Activated T-cell treated with anti-CD3 and anti-CD28 coated beads for 48 hours (primary cell): ENCODE measurements at places on chromosomes 12 and 14.

DNA sequence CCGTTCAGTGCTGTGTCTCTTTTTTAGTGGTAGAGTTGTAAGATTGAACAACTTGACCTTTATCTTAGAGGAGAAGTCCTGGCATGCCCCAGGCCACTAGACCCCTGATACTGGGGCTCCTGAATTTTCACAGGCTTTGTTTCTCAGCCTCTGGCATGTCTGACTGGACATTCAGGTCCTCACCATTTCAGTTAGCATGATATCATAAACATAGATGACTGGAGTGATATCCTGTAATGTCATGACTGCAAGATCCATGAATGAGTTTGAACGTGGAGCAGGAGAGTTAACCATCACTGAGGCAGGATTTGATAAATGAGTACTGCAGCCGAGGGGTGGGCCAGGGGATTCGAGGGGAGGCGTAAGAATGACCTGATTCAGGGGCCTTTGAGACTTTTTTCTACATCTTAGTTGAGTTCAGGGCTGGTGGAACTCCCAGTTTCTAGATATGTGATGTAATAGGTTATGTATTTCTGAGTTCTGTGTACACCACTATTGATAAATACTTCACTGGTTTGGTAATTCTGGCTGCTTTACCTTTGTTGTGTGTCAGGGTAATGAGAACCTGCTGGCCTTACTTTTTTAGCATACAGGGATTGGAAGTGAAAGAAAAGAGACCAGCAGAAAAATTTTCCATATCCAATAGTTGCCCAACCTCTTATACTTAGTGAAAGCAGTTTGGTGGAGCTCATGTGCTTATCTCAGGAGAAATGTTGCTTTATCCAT lies 217.0 kb downstream of the SYNE2 start:
- no peak for DNase-seq

DNA sequence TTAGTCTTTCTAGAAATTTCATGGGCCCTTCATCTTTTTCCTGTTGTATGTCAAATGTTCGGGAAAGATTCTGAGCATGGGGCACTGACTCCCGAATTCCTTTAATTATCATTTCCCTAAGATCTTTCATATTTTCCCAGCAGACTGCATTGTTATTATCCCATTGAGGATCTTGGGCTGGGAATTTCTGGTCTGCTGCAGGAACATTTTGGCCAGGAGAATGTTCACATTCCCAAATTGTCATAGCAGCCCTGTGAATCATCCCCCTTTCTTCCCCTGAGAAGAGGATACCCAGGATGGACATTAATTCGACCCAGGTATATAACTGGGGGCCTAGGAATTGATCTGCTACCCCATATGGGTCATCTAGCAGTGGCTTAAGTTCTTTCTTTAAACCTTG lies 112.5 kb downstream of the RIN3 start:
- no peak for DNase-seq

- no peak for DNase-seq
These were observed 225.0 kb upstream of the G2E3 start for GRCh38 chr14:30333934-30334333.

GRCh38 chr14:64998455-64998931 lies 11.8 kb downstream of the FNTB start:
- DNase-seq, result no peak

- no peak for DNase-seq
These were observed 308.4 kb downstream of the SEC23A start for GRCh38 chr14:38794677-38795076.

DNA sequence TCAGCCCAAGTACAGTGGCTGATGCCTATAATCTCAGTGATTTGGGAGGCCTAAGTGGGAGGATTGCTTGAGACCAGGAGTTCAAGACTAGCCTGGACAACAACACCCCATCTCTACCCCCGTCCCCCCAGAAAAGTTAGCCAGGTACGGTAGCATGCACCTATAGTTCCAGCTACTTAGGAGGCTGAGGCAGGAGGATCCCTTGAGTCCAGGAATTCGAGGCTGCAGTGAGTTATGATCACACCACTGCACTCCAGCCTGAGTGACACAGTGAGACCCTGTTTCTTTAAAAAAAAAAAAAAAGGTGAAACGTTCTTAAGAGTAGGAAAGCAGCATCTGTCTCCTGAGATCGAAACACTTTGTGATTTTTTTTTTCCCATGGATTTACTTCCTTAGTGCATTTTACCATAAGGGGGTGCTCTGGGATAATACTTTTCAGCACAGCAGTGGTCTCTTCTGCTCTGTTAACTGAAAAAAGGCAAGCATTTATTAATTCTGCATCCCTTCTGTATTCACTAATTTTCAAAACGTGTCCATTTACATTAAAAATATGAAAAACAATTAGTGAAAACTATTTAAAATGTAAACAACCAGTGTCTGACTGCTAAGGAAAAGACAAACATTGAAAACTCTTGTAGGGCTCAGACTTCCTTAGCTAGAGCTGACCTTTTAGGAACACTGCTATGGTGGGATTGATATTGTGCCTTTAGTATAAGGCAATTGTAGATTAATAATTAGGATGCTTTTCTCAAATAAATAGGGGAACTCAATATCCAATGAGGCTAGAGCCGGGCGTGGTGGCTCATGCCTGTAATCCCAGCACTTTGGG lies 31.2 kb upstream of the USP44 start:
- DNase-seq, result no peak

- no peak for DNase-seq
These were observed 114.3 kb downstream of the ADCK1 start for GRCh38 chr14:77914073-77914721.

DNA sequence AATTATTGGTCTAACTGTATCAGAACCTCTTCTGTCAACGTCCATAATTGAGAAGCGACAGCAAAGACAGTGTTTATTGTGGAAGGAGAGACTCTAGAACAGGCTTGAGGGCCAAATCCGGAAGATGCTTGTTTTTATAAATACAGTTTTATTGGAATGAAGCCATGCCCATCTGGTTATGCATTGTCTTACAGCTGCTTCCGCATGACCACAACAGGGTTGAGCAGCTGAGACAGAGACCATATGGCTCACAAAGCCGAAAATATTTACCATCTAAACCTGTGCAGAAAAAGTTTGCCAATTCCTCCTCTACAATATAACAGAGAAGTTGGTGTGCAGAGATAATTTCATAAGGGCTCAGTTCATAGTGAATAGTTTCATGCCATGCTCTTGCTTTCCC lies 24.5 kb downstream of the PRKAB1 start:
- DNase-seq, result no peak
